ENCODE measurements at places on chromosomes 4 and X.

DNA sequence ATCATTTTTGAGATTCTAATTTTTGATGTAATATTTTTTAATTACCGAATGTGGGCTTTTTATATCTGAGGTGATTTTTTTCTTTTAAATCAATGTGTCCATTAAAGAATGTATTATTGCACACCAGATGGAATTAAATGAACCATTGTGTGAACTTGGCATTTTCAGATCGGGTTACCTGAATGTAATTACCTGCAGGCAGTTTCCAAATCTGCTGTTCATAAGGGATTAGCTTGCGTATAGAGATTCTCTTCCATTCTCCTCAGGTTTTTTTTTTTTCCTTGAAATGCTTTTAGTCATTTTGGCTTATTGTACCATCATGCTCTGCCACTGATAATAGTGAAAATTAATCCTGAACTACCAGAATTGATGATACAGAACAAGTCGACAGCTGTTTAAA, 511.5 kb upstream of the ATOH1 start:
- no peak for DNase-seq

DNA sequence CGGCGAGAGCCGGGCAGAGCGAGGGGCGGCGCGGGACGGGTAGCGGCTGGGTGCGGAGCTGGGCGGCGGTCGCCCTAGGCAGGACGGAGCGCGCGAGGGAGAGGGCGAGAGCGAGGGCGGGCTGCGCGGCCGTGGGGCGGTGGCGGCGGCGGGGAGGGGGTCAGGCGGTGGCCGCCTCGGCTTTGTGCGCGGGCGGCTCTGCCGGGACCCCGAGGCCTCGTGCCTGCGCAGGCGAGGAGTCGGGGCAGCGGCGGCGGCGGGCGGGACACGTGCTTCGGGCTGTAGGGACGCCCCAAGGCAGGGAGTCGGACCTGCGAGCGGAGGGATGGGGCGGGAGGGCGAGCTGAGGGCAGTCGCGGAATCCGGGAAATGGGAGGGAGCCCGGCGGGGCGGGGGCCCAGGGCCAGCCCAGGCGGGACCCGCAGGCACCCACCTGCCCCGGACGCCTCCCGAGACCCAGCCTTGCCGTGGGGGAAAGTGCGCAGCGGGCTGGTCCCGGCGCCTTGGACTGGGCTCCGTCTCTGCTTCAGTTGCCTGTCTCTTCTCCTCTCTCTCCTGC, 465 bp downstream of the BMPR1B start:
- peak; percentile 30 for DNase-seq

GRCh38 chr4:124055896-124056295, 656.6 kb downstream of the ANKRD50 start:
- DNase-seq, result no peak

- peak; percentile 67 for DNase-seq
Measured at GRCh38 chrX:54495814-54496516, at the start of gene FGD1. FGD1 (minus strand) TSS chrX:54496234; CDS start chrX:54495432, 802 bp downstream.

- DNase-seq, result no peak
Measured at GRCh38 chr4:89279385-89279784, 28.2 kb downstream of the GPRIN3 start.

DNA sequence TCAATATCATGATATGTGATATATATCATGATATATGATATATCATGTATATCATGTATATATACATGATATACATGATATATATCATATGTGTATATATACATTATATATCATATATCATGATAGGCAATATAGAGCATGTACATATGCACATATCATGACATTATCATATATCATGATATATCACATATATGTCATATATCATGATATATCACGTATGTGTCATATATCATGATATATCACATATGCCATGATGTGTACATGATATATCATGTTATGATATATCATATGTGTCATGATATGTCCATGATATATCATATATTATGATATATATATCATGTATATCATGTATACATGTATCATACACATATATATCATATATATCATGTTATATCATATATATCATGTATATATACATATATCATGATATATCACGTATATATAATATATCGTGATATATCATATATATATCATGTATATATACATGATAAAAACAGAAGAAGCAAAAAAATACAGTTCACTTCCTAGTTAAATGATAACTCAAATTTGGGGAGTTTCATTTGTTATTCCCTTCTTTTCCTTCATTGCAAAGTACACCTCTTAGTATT, 670.1 kb upstream of the EPHA5 start:
- no peak for DNase-seq

GRCh38 chr4:89897867-89898266, 3.2 kb downstream of the MMRN1 start:
- DNase-seq, result no peak

DNA sequence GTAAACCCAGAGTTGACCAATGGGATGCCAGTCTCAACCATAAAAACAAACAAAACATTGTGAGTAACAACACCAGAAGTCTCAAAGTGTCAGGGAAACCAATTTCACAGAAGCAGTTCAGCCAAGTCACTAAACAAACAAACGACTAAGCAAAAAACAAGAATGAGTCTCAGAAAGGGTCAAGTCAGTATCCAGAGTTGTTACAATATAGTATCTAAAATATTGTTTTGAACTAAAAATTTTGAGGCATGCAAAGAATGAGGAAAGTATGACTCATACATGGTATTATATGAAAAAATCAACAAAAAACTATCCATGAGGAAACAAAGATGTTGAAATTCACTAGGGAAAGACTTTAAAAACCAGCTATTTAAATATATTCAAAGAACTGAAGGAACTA, 70.6 kb downstream of the AR start:
- DNase-seq, result no peak

- DNase-seq, result no peak
Measured at GRCh38 chr4:123848606-123849005, 452.0 kb downstream of the SPRY1 start.

GRCh38 chr4:30619679-30620078, 100.5 kb upstream of the PCDH7 start:
- no peak for DNase-seq

- no peak for DNase-seq
Measured at GRCh38 chr4:7150036-7150635, 42.2 kb upstream of the SORCS2 start.

All from stimulated activated CD4-positive, alpha-beta T cell treated with anti-CD3 and anti-CD28 coated beads, Interleukin-15, amount 100 ng/mL, for 24 hours (primary cell).